ENCODE measurements at places on chromosomes 3 and 15.
A peak's percentile ranks its signal among the peaks of the same experiment; 100 is the strongest.

- DNase-seq: no peak
These were observed 135.3 kb downstream of the PCCB start for GRCh38 chr3:136385457-136385856.

GRCh38 chr3:111856501-111856900, 2.6 kb upstream of the PHLDB2 start:
- DNase-seq: no peak

DNA sequence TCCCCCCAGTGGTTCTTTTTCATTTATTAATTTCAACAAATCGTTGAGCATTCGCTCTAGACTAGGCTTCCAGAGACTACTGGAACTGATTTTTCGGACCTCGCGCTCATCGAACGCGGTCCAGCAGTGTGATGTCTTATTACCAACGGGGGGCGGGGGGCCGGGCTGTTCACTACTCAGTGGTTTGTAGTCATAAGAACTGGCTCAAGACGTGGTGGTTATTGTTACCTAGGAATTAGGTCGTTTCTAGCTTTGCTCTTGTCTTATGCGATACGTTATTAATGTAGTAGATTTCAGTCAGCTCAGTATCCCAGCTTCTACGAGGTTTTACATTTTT, 858 bp downstream of the RBM5 start:
- DNase-seq: no peak

DNA sequence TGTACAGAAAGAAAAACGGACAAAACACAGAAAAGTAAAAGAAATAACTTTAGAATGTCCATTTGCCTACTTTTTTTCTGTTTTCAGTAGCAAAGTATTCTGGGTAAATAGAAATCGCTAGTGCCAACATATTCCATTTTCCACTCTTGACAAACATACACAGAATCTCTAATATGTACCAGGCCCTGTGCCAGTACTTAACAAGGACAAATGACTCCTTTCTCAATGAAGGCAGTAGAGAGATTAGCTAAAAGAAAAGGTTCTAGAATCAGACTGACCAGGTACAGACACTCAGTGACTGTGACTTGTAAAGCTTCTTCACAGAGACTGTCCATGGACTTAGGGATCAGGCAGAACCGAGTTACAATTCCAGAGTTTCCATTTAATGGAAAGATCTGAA, 165.8 kb upstream of the STAC start:
- no peak for DNase-seq

GRCh38 chr3:111871809-111872623, 13.0 kb downstream of the PHLDB2 start:
- no peak for DNase-seq

DNA sequence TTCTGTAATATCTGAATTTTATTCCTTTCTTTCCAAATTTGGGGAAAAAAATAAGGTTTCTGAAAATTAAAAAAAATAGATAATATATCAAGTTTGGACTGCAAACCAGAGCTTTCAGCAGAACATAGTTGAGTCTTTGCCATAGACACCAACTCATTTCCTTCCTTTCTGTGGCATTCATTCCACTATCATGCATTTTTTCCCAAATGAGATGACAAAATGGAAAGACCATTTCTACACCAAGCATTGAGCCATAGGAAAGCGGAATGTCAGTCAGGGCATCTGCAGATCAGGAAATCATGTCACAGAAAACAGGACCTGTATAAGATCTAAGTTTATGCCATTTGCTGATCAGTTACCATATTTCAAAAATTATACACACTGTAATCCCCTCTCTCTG, 333.3 kb upstream of the THBS1 start:
- no peak for DNase-seq

DNA sequence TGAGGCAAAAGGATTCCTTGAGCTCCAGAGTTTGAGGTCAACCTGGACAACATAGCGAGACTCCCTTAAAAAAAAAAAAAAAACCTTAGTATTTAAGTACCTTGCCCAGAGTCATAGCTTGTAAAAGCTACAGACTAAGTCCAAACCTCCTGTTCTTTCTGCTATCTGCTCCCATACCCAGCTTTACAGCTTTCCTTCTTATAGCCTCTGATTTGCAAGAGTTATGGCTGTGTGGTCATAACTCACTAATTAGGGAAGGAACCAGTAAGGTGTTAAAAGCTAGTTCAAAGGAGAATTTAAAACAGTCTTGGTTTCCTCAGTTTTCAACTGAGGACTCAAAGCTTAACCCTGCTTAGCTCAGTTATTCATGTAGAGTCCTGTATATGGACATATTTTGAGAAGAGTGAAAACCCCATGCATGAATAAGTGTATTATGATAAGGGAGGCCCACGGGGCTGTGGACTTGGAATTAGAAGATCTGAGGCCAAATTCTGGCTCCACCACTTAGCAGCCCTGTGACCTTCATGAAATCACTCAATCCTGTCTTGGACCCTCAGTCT, 135.5 kb upstream of the SMAD3 start:
- no peak for DNase-seq

DNA sequence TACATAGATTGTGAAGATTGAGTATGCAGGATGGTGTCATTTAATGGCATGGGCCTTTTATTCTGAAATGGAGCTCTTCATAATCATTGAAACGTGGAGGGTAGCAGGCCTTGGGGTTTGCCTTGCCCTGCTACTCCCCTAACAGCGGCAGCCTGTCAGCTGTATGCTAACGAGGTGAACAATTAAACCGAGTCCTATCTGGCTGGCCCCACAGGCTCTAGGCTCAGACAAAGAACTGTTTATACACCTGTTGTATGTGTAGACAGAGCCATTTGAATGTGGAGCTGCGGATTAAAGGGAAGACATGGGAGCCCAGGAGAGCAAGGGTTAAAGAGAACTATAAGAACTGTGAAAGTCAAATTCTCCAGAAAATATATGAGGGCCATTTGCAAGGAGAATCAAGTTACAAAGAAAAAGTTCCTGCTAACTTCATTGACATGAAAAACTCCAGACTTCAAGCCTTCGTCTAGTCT, 116.7 kb upstream of the CGNL1 start:
- DNase-seq: no peak

GRCh38 chr3:122873741-122874515, 79.1 kb downstream of the SLC49A4 start:
- no peak for DNase-seq

- no peak for DNase-seq
These were observed 52.6 kb downstream of the AGTR1 start for GRCh38 chr3:148750296-148750695.

DNA sequence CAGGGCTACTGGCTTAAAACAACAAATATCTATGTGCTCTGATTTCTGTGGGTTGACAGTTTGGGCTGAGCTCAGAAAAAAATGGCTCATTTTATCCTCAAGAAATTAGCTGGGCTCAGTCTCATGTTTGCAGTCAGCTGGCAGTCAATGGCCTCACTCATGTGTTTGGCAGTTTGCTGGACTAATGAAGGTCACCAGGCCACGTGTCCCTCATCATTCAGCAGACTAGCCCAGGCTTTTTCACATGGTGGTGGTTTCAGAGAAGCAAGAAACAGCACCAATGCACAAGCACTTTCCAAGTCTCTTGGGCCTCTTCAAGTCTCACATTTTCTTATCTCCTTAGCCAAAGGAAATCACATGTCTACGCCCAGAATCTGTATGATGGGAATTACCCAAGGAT, 478.3 kb upstream of the PPP2R3A start:
- DNase-seq: no peak

DNA sequence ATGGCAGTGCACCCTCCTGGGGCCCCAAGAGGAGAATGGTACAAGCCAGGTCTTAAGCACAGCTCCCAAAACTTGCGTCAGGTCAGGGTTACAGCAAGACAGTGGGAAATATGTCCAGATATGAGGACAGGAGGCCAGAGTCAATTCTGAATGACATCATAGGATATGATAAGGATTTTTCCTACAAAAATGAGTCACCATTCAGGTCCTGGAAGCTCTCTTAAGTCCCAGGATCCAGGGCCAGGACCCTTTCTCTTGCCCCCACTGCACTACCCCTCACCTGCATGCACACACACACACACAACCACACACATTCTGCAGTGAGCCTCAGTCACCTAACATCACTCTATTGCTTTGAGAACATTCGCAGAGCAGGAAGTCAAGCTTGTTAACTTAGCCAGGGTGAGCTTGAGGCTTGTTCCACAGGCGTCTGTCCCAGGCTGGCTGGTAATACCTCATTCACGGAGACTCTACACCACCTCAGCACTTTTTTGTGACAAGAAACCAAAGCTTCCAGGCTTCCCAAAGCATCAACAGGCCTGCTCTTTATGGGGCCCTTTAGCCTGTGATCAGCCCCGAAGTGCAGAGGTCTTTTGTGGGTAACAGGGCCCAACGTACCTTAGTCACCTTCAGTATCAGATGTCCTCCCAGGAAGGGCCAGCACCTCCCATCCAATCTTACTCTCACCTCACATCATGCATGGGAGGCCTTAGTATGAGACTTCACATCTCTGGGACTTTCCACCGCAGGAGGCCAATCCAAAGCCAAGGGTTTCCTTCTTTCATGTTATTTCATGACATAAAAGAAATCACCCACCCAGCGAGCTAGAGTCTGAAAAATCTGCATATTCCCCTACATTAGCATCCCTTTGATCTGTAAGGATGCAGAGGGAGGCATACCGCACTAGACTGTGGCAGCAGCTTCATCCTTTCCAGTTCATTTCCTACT, 74.0 kb upstream of the LIPC start:
- DNase-seq: peak; percentile 38

DNA sequence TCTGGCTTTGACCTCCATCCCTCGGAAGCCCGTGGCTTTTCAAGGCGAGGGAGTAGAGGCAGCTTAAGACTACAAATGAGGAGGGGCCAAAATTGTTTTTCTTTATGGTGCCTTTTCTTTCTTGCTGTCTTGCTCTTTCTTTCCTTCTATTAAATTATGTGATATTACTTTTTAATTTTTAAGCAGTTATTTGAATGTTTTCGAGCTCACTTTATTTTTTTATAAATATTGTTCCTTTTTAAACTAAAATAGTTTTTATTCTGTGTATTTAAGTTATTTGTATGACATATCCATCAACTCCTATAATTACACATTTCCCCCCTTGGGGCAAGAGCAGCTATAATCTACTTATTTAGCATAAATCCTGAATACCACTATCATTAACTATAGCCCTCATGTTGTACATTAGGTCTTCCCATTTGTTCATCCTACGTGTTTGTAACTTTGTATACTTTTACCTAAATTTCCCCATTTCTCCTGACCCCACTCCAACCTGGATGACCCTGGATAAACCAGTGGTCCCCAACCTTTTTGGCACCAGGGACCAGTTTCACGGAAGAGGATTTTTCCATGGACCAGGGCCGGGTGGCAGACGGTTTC, 622 bp upstream of the PLSCR1 start:
- no peak for DNase-seq

DNA sequence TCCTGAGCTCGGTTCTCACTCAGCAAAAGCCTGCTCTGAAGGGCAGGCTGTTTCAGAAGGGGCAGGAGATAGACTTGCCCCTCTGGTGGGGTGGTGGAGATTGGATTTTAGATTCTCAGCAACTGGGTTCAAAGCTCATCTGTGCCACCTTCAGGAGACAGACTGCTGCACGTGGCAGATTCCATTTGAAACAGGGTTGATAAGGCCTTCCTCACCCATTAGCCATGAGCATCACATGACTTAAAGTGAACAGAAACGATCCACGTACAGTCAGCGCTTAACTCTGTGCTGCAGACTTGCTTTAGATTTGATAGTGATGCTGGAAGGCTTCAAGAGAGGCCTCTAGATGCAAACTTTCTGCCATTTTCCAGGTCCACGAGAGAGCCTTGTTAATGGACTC, 35.0 kb upstream of the MGLL start:
- DNase-seq: no peak

DNA sequence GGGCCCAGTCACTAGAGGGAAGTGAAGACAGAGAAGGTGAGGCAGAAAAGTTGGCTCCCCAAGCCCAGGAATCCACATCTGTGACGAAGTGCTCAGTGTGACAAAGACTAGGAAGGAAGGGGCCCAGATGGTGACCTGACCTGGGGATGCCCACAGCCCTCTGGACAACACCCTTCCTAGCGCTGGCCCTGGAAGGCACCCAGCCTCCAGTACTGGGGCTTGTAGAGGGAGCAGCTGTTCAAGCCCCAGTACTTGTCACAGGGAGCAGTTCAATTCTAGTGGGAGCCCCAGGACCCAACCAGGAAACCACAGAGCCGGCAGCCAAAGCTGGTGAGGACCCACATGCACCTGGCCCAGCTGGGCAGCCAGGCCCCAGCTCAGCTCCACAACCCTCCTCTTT, 190.8 kb downstream of the XXYLT1 start:
- no peak for DNase-seq

DNA sequence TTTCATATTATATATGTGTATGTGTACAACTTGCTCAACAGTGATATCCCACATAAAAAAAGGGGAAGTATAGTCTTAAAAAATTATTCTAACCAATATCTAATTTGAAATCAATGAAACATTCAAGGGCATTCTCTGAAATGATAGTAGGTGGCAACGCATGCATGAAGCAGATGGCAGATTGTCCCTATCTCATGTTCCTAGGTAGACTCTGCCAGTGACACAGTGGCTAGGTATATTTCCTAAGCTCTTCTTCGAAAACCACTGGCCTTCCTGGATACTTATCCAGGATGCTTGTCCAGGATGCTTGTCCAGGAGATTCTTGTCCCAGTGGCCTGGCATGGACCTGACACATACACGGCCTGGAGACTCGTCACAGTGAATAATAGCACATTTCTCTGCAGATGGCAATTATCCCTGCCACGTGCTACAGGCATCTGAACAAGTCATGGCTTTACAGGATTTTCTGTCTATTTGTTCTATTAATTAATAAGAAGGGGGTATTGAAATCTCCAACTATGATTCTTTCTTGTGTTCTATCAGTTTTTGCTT, 54.9 kb downstream of the OCA2 start:
- DNase-seq: no peak

GRCh38 chr15:67895237-67895636, 55.4 kb upstream of the RNU6-1 start:
- DNase-seq: no peak

DNA sequence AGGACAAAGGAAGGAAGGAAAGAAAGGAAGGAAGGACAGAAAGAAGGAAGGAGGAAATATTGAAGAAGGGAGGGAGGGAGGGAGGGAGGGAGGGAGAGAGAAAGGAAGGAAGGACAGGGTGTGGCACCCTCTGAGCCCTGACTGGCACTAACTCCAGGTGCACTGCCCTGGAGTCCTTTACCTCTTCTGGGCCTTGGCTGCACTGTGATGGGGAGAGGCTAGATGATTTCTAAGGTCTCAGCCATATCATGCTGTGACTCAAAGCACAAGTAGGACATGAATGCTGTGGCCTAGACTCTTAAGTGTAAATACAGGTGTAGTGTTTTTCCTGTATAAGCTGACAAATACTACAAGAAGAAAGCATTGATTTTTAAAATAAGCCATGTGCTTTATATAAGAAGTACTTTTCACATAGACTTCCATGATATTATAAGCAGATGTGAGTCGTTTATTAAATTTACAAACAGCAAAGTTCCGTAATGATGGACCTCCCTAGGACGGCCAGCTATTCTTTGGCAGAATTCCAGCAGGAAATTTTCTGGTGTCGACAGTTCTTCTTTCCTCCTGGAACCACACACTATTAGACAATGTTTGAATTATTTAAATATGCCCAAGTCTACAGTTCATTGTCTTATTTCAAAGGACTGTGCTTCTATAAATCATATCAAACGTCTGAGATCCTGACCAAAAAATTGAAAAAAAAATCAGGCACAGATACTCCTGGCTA, 213.8 kb upstream of the C2CD4B start:
- DNase-seq: no peak

All from stimulated activated CD8-positive, alpha-beta memory T cell treated with anti-CD3 and anti-CD28 coated beads, Interleukin-4, amount 100 ng/mL, for 48 hours (primary cell).